ENCODE measurements at places on chromosomes 11 and 22.
A peak's percentile ranks its signal among the peaks of the same experiment; 100 is the strongest.

- DNase-seq, result no peak
Measured at GRCh38 chr22:35913925-35914324, 114.7 kb downstream of the RBFOX2 start.

GRCh38 chr11:83162377-83162776 lies 5.4 kb downstream of the PCF11 start:
- DNase-seq, result no peak

DNA sequence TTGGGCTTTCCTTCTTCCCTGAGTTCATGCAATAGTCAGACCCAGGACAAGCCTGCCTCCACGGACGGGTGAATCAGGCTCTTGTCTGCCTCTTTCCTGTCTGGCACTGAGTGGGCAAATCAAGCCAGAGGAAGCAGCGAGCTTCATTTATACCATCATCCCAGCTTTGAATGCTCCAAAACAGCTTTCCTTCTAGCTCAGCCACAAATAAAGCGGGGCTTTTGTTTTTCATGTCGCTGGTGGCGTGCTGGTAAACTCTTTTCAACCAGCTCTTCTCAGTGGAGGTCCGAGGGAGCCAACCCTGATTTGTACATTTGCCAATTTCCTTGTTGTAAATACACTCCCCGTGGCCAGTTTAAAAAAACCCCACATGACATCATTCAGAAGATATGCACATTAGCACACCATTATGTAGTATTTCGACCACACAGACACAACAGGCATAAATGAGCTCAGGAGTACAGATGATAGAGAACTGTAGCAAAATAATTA lies 8.6 kb downstream of the C11orf91 start:
- DNase-seq, result no peak

DNA sequence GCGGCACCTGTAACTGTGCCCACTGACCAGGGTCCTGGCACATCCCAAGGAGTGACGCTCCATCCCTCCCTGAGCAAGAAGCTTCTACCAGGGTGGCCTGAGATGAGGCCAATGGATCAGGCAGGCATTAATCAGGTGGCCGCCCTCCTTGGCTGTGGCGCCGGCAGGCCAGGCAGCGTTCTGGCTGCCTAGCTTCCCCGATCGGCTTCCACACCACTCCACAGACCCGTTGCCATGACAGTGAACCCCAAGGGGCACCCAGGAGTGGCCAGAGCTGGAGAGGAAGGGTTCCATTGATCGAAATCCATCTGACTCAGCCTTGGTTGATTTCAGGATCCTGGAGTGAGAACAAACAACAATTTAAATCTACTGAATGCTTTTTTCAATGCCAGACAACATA lies 20.5 kb downstream of the LRRC55 start:
- no peak for DNase-seq

DNA sequence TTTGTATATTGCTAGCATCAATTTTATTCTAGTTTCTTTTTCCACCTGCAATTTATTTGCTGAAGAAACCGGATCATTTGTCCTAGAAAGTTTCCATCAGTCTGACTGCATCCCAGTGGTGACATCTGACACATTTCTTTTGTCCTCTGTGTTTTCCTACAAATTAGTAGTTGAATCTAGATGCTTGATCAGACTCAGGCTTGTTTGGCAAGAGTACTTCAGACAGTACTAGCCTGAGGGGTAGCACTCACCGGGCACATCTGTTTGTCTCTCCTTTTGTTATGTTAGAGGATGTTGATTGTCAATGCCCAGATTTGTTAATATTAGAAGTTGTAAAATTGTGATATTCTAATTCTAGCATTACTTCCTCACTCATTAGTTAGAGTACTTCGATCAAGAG lies 204.8 kb downstream of the SWAP70 start:
- no peak for DNase-seq

DNA sequence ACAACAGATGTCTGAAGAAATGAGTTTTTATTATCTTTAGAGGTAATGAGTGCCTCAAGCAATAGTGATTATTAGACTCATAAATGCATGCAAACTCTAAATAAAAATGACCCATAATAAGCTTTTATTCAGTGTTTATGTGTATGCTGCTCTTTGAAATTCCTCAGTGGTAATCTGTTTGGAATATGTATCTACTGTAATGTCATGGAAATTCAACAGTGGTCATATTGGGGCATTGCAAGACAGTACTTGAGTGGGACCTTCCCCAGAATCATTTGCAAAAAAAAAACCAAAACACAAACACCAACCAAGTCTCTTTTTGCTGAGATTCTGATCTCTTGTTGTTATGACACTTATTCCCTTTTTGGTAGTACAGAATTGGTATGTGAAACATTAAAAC lies 35.0 kb downstream of the DNAJC24 start:
- DNase-seq, result no peak

GRCh38 chr22:47176573-47177333 lies 414.3 kb downstream of the TBC1D22A start:
- peak; percentile 8 for DNase-seq

DNA sequence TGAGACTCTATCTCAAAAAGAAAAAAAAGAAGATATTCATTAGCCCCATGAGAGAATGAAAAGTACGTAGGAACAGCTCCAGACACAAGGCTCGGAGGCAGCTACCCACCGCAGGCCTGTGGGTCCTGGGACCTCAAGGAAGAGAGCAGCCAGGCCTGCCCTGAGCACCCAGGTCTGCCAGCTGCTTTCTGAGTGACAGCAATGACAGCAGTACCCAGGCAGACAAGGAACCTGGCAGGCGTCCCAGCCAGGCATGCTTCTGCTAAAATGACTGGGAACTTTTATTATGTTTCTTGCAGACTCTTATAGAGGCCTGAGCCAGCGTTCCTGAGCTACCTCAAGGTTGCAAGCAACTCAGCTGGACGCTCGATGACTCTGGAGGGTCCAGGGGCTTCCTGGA lies 31.6 kb downstream of the CPT1A start:
- no peak for DNase-seq

DNA sequence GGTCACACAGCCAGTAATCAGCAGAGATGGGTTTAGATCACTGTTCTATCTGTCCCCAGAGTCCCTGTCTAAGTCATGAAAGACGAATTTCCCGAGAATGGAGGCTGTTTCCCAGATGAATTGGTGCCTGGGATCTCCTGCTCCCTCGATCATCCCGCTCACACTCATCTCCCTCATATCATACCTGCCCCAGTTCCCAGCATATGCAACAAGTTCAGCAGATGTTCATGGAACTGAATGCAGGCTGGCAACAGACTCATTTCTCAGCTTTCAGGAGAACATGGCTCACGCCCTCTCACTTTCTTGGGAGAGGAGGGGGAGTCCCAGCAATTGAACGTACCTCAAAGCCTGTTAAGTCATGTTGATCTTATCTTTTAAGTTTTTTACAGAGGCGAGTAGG lies 22.1 kb downstream of the CD6 start:
- peak; percentile 21 for DNase-seq

DNA sequence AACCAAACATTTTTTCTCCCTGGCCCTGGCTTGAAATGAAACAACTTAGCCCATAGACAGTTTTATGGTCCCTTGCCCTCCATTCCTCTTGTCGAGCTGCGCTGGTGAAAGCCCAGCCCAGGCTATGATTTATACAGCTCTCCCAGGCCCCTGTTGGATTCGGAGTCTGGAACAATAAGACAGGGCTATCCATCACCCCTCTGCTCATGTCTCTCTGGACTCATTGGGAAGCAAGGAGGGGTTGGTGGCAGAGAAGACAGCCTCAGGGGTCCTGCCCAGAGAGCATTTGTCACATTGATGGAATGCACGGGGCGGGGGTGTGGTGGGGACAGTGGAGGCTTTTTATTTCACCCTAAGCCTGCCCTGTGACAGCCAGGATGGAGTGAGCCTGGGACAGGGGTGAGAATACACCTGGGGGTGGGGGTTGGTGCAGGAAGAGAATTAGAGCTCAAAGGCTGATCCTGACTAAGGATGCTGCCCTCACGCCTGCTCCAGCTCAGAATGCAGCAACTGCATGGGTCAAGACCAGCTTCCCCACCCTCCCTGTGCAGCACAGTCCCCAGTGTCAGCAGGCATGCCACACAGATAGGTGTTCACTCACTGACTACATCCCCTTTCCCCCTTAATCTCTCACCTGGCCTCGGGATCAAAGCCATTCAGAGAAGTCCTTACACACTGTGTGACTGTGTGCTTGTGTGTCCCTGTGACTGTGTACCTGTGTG lies 10.0 kb upstream of the PKNOX2 start:
- no peak for DNase-seq

- DNase-seq, result no peak
Measured at GRCh38 chr11:10762185-10762584, 11.1 kb downstream of the CTR9 start.

DNA sequence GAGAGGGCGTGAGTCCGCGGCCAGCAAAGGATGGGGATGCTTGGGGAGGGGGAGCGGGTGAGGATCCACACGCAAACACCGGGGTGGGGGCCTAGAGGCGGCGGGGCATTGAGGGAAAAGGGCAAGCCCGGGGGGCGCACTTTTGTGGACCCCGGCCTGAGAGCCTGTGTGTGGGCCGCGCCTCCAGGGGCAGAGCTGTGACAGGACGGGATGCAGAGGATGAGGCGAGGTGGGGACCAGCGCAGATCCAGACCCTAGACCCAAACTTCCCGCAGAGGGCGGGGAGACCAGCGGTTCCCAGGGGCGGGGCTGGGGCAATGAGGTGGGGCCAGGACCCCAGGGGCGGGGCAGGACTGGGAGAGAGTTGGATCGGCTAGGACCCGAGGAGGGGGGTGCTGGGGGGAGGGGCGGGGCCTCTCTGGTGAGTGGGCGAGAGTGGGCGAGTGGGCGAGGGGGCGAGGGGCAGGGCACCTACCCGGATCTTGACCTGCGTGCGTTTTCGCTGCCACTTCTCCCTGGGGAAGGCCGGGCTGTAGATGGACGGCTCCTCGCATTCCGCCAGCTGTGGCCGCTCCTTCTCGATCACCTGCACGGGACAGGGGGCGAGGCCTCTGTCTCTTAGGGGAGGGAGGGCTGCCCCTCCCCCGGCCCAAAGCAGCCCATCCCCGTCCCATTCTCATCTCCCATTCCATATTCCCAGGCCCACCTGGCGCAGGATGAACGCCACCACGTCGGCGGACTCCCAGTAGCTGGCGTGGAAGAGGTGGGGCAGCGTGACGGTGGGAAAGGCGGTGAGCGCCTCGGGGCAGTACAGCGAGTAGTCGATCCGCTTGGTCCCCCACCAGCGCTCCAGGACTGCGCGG lies 10.6 kb downstream of the PITPNM1 start:
- DNase-seq, result no peak

- no peak for DNase-seq
Measured at GRCh38 chr11:103845331-103845730, 191.1 kb upstream of the DDI1 start.

DNA sequence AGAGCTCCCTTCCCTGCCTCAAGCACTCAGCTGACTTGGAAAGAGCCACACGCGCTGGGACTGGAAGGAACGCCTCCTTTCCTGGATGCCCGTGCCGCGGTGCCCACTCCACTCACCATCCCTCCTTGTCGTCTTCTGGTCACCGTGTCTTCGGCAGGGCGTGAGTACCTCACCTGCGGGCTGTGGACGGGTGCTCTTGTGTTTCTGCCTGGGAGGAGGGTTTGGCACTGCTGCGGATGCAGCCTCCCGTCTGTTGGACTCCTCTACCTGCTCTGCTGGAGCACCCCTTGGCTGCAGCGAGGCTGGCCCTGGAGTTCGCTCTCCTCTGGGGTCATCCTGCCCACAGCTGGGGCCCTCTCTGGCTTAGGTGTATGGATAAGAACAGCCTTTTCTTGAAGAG lies 612.7 kb downstream of the BRD1 start:
- DNase-seq, result no peak

DNA sequence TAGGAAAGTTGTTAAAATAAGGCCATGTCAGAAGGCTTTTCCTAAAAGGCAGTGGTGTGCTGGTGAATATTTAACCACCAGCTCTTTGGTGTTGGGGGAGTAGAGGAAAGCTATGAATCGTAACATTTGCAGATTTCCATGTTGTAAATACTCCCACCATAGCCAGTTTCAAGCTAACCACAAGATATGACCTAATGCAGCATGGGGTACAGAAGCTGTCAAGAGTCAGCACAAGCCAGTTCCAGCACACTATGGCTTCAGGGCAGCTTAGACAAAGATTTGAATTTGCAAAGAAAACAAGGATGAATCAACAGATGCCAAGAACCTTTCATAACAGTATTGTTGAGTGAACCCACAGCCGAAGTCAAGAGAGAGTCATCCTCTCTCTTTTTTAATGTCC lies 40.0 kb downstream of the COMMD9 start:
- no peak for DNase-seq

DNA sequence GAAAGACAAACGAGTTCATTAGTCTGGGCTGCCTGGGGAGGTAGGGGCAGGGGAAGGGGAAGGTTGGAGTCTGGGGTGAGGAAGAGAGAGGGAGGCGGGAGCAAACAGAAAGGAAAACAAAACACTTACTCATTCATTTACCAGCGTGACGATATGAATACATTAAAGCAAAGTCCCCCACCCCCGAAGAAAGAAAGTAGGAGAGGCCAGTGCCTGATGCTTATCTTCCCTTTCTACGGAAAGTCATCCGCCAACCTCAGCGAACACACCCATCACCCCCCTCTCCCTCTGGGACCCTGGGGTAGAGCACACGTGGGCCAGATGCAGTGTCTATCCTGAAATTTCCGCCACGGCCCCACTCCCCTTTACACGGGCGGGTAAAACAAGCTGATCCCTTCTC lies 13.7 kb downstream of the ABCC8 start:
- DNase-seq, result no peak

DNA sequence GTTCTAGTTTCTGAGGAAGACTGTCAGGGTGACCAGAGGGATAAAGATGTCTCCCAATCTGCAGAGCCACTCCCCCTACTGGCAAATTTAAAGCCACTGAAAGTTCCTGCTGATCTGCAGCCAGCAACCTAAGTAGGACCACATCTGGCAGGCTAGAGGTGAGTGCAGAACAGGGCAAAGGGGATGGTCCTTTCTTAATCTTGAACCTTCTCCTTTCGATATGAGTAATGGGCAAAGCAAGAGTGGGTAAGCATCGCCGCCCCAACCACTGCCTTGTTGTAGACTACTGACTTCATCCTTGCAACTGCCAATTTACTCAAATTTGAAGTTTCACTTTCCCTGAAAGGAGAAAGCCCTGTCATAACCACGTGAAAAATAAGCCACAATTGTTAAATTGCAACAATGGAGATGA lies 30.7 kb downstream of the SCUBE2 start:
- no peak for DNase-seq

GRCh38 chr11:108524422-108524821 lies 26.2 kb upstream of the POGLUT3 start:
- DNase-seq, result no peak

DNA sequence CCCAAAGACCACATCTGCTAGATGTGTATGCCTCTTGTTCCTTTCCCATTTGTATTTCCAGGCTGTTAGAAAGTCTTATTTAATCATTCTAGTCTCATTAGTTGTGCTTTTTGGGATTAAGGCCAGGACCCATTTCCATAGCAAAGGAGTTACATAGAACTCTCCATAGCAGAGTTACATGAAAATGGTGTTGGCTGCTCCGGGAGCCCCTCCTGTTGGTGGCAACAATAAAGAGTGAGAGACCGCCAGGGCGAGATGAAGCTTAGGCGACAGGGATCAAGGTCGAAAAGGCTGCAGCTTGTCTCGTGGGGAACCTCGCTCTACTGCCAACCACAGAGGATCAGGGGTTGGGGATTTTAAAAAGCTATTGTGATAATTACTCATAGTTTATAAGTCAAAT lies 58.3 kb downstream of the GRIK4 start:
- no peak for DNase-seq

GRCh38 chr11:7528514-7529049 lies 14.8 kb downstream of the PPFIBP2 start:
- DNase-seq, result no peak
